ENCODE measurements at places on chromosomes 1 and 21.

DNA sequence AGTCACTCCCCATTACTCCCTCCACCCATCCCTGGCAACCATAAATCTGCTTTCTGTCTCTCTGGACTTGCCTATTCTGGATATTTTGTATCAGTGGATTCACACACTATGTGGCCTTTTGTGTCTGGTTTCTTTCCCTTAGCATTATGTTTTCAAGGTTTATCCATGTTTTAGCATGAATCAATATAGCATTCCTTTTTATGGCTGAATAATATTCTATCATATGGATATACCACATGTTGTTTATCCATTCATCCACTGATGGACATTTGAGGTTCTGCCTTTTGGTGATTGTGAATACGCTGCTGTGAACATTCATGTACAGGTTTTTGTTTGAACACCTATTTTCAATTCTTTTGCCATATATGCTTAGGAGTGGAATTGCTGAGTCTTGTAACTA lies 140.4 kb downstream of the ZMYM4 start:
- H3K4me1 ChIP-seq, result no peaks in the 10 kb centered on the region
- peaks cover 33% of the 10 kb centered on the region for H3K36me3 ChIP-seq
- no peak for DNase-seq
- H3K27ac ChIP-seq, result no peak overlapping the region

DNA sequence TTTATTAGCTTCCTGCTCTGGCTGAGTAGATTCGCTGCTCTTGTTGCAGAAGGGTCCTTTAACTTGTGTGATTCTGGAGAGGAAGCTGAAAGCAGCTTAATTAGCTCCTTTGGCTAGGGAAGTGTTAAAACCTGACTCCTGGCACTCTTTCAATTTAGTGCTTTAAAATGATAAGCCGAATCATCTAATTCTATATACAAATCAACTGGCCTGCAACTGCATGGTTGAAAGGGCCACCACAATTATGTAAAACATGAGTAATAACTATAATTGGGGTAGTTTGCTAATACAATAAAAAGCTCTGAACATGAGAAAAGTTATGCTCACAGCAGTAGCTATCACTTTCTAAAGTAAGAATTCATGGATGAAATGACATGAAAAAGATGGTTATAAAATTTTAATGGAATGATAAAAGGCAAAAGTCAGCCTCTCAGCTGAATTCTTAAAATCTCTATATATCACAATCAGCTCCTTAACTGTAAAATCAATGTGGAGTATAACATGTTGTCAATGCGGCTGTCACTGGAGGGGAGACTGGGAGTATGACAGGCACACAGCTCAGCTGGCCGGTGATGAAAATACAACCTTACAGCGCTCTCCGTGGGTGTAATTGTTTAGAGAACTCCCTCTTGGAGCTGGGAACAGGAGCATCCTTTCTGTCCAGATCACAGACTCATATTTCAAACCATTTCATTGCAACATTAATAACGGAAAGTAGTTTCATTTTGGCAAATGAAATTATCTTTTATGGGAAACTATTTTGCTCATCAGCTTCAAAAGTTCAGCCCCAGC lies 324.4 kb downstream of the KCTD3 start:
- H3K27ac ChIP-seq, result no peak overlapping the region
- DNase-seq, result no peak
- no peaks in the 10 kb centered on the region for H3K4me1 ChIP-seq
- no peaks in the 10 kb centered on the region for H3K27me3 ChIP-seq

GRCh38 chr21:44803651-44804050 lies 2.0 kb upstream of the UBE2G2 start:
- H3K4me3 ChIP-seq, result no peak overlapping the region
- peaks cover 38% of the 10 kb centered on the region for H3K36me3 ChIP-seq
- no peak overlapping the region for H3K27ac ChIP-seq
- DNase-seq, result no peak
- H3K4me1 ChIP-seq, result peaks cover 23% of the 10 kb centered on the region

- no peaks in the 10 kb centered on the region for H3K4me1 ChIP-seq
- H3K36me3 ChIP-seq, result no peaks in the 10 kb centered on the region
- H3K4me3 ChIP-seq, result no peak overlapping the region
- no peak overlapping the region for H3K27ac ChIP-seq
- H3K27me3 ChIP-seq, result no peaks in the 10 kb centered on the region
Measured at GRCh38 chr21:41322496-41323382, 6.1 kb downstream of the FAM3B start.

GRCh38 chr1:112388436-112388835 lies 7.6 kb upstream of the CTTNBP2NL start:
- H3K4me3 ChIP-seq, result no peak overlapping the region
- H3K4me1 ChIP-seq, result peaks cover 5% of the 10 kb centered on the region

DNA sequence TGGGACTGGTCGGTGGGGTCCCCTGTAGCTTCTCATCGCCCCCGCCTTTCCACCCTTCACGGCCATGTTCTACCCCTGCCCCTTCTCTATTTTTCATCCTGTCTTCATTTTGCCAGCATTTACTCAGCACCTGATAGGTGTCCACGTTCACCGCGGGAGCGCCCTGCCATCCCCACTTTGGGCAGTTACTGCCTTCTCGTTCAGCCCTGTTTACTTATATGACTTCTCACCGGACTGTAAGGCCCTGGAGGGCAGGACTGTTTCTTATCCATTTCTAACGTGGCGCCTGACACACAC lies 380 bp downstream of the MFN2 start:
- H3K36me3 ChIP-seq, result no peaks in the 10 kb centered on the region
- peak overlapping the region; percentile 69 for H3K4me3 ChIP-seq
- peaks cover 23% of the 10 kb centered on the region for H3K4me1 ChIP-seq
- H3K27ac ChIP-seq, result peak overlapping the region; percentile 91
- H3K27me3 ChIP-seq, result no peaks in the 10 kb centered on the region
- DNase-seq, result peak; percentile 70

DNA sequence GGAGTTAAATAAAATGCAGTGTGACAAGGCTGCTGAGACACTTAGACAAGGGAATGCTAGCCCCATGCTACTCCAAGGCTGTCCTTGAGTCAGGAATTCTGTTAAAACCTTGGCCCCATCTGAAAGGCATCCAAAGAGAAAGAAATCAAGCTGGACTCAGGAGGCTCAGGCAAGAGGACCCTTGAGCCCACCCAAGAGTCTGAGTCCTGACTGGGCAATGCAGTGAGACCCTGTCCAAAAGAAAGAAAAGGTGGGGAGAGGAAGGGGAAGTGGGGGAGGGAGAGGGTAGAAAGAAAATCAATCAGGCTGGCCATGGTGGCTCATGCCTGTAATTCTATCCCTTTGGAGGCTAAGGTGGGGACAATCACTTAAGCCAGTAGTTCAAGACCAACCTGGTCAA lies 26.7 kb downstream of the CLSTN1 start:
- peak overlapping the region; percentile 55 for H3K27ac ChIP-seq
- H3K4me3 ChIP-seq, result no peak overlapping the region
- DNase-seq, result no peak
- H3K27me3 ChIP-seq, result no peaks in the 10 kb centered on the region
- no peaks in the 10 kb centered on the region for H3K36me3 ChIP-seq

DNA sequence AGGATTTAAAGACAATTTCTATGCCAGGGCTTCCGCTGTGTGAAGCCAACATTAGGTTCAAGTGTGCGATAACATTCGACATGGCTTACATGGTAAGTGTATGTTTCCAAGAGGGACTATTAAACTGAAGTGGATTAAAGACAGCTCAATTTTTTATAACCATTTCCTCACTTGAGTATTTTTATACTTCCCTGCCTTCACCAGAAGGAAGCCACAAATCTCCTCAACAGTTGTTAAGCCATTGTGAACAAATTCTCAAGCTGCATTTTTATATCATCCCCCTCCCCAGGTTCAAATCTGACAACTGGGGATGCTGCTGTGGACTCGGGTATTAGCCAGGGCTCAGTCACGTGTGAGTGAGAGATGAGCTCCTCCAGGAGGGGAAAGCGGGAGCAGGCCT lies 116.3 kb downstream of the RHOU start:
- no peak overlapping the region for H3K27ac ChIP-seq
- H3K27me3 ChIP-seq, result no peaks in the 10 kb centered on the region
- H3K4me1 ChIP-seq, result no peaks in the 10 kb centered on the region
- no peak overlapping the region for H3K4me3 ChIP-seq
- no peaks in the 10 kb centered on the region for H3K36me3 ChIP-seq
- DNase-seq, result no peak

DNA sequence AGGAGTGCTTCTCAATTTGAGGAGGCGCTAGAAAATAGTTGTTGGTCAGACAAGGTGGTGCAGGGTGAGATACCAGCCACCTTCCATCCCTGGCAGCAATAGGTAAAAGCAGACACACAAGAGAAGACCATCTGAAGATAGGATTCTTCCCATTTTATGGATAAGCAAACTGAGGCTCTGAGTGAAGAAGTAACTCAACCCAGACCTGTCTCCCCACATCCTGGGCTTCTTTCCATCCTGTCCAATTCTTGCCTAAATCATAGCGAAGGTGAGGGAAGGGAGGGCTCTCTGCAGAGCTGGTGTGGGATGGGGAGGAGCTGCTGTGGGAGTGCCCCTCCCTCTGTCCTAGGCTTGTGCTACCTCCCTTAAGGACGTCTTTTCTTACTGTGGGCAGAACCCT lies 11.3 kb upstream of the KDF1 start:
- no peak overlapping the region for H3K27ac ChIP-seq
- no peaks in the 10 kb centered on the region for H3K27me3 ChIP-seq
- no peaks in the 10 kb centered on the region for H3K4me1 ChIP-seq
- no peak overlapping the region for H3K4me3 ChIP-seq
- H3K36me3 ChIP-seq, result no peaks in the 10 kb centered on the region

DNA sequence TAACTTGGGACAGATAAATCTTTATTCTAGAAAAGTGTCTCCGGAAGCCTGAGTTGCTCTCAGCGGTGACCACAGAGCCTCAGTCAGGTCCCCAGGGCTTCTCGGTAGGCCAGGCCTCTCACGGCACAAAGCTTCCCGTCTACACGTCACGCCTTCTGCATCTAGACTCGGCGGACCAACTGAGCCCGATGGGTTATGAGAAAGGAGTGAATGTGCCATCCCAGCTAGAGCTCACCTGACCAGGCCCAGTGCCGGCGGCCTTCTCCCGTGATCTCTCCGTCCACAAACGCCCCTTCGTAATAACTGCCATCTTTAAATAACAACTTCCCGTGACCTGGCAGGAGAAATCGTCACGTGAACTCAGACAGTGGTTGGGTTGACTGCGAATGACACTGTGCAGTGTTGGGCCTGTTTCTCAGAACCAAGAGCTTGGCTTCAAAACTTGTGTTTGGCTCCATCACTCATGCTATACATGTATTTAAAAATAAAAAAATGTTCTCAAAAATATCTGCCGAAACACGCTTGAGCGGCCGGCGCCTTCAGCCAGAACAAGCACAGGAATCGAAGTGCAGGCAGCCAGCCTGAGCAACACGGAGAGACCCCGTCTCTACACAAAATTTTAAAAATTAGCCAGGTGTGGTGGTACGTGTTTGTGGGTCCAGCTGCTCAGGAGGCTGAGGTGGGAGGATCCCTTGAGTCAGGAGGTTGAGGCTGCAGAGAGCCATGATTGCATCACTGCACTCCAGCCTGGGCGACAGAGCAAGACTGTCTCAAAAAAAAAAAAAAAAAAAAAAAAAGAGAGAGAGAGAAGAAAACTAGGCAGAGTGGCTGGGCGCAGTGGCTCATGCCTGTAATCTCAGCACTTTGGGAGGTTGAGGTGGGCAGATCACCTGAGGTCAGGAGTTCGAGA lies 3.1 kb downstream of the MORN1 start:
- H3K4me3 ChIP-seq, result no peak overlapping the region
- DNase-seq, result no peak
- H3K4me1 ChIP-seq, result peaks cover 19% of the 10 kb centered on the region
- H3K27me3 ChIP-seq, result no peaks in the 10 kb centered on the region
- no peak overlapping the region for H3K27ac ChIP-seq

GRCh38 chr1:234613128-234613875 lies 3.3 kb upstream of the IRF2BP2 start:
- H3K27me3 ChIP-seq, result no peaks in the 10 kb centered on the region
- no peaks in the 10 kb centered on the region for H3K36me3 ChIP-seq
- peaks cover 31% of the 10 kb centered on the region for H3K4me1 ChIP-seq
- H3K4me3 ChIP-seq, result no peak overlapping the region
- no peak for DNase-seq

DNA sequence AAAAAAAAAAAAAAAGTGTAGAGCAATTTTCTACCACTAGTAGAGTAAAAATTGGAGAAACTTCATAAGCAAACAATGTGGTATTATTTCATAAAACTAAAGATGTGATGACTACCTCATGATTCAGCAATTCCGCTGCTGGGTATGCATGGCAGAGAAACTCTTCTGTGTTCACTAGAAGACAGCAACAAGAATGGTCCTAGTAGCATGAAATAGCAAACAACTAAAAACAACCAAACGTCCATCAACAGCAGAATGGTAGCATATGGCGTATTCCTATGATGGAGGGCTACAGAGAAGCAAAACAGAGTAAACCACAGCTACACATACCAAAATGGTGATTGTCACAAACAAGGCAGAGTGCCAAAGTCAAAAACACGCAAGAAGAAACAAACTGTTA lies 18.9 kb downstream of the HTR1D start:
- no peaks in the 10 kb centered on the region for H3K36me3 ChIP-seq
- H3K4me1 ChIP-seq, result no peaks in the 10 kb centered on the region
- H3K27me3 ChIP-seq, result no peaks in the 10 kb centered on the region
- no peak overlapping the region for H3K4me3 ChIP-seq
- H3K27ac ChIP-seq, result no peak overlapping the region

- H3K36me3 ChIP-seq, result no peaks in the 10 kb centered on the region
- no peaks in the 10 kb centered on the region for H3K27me3 ChIP-seq
- no peak overlapping the region for H3K27ac ChIP-seq
- no peak overlapping the region for H3K4me3 ChIP-seq
- DNase-seq, result no peak
Measured at GRCh38 chr21:37631319-37632117, 264.9 kb downstream of the DYRK1A start.

- no peaks in the 10 kb centered on the region for H3K36me3 ChIP-seq
- H3K4me1 ChIP-seq, result peaks cover 15% of the 10 kb centered on the region
- DNase-seq, result no peak
- H3K27ac ChIP-seq, result no peak overlapping the region
- H3K4me3 ChIP-seq, result peak overlapping the region; percentile 61
Measured at GRCh38 chr1:54475357-54475881, 69.2 kb upstream of the SSBP3 start.

DNA sequence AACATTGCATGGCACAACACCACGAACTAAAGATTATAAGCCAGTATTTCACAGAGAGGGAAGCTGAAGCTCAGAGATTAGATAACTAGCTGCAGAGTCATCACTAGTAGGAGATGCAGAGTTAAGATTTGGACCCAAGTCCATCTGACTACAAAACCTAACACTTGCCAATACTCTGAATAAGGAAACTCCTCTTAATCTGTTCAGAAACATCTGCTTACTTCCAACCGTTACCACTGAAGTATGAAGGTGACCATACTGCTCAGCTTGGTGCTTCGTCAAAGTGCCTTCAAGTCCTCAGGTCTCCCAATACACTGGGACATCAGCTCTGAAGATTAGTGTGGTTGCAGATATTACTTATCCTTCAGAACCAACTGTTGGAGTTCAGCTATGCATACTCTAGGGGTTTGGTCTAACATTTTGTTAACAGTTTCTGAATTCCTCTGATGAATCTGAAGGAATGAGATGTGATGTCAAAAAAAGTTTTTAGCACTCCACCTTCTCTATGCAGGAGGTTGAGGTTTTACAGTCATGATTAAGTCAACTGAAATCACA lies 179.6 kb downstream of the TPR start:
- H3K27me3 ChIP-seq, result no peaks in the 10 kb centered on the region
- H3K27ac ChIP-seq, result no peak overlapping the region
- no peaks in the 10 kb centered on the region for H3K36me3 ChIP-seq
- H3K4me1 ChIP-seq, result no peaks in the 10 kb centered on the region
- no peak for DNase-seq
- no peak overlapping the region for H3K4me3 ChIP-seq

- no peak overlapping the region for H3K27ac ChIP-seq
- no peaks in the 10 kb centered on the region for H3K27me3 ChIP-seq
- no peak overlapping the region for H3K4me3 ChIP-seq
Measured at GRCh38 chr1:27567146-27567526, 36.8 kb downstream of the AHDC1 start.

GRCh38 chr1:67401443-67401842 lies 28.8 kb downstream of the SERBP1 start:
- H3K27ac ChIP-seq, result no peak overlapping the region
- H3K27me3 ChIP-seq, result no peaks in the 10 kb centered on the region
- H3K36me3 ChIP-seq, result no peaks in the 10 kb centered on the region
- DNase-seq, result no peak
